ENCODE measurements at places on chromosomes 7 and 10.

- DNase-seq: no peak
Measured at GRCh38 chr7:31948029-31948428, 122.2 kb downstream of the PDE1C start.

- no peak for DNase-seq
Measured at GRCh38 chr7:47008461-47008860, 573.5 kb downstream of the TNS3 start.

- no peak for DNase-seq
Measured at GRCh38 chr10:3417096-3417495, 244.5 kb upstream of the PITRM1 start.

DNA sequence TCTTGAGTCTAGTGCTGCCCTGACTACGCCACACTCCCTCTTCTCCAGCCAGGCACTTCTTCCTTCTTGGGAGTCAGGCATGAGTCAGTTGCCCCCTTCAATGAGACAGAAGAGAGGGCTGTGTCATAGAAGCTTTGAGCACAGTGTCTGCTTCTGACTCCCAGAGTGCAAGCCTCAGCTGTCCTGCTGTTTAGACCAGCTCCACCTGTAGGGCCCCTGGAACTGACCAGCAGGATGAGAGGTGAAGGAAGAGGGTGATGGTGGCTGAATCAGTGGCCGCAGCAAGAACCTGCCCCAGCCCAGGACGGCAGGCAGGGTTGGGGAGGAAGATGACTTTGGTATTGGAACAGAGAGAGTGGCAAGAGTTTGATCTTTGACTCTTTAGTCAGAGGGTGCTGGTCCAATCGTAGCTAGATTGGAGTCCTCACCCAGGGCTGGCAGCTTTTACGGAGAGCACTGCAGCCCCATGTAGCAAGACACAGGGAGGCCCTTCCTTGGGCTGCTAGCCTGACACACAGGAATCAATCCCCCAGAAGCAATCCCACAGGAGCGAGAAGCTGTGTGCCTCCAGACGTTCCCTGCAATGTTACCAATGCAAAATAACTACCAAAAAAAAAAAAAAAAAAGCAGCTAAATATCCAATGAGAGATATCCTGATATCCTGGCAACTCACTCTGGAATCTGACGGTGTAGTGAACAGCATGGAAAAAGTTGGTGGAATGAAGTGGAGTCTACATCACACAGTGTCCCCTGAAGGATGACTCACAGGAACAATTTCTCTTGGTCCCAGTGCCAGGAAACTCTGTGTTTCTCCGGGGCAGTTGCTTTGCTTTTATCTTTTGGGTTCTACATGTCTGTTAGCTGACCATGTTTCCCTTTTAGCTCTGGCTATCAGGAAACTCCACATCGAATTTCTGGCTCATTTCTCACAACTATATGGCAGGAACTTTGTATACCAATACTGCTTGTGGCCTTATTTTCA lies 6.9 kb downstream of the C10orf62 start:
- DNase-seq: no peak

DNA sequence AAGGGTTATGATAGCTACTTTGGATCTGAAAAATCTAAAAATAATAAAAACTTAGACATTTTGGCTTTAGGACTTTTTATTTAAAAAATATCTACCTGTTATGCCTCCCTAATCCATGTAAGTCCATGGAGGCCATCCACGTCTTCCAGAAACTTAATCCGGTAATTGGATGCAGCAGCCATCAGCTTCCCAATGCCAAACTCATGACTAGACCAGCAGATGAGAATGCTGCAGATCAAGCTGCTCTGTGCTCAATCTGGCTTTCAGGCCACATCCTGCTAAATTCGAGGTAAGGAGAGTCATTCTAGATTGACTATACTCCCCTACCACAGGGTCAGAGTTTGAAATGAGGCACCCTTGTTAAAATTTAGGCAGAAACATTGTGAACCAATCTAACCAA lies 168.5 kb upstream of the TCERG1L start:
- no peak for DNase-seq

DNA sequence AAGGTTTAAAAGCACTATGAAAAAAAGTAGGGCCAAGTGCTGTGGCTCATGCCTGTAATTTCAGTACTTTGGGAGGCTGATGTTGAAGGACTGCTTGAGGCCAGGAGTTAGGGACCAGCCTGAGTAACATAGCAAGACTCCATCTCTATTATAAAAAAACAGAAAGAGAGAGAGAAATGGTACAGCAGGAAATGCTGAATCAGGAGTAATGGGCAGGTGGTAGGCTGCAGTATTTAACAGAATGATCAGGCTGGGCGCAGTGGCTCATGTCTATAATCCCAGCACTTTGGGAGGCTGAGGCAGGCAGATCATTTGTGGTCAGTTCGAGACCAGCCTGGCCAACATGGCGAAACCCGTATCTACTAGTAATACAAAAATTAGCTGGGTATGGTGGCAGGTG lies 49.6 kb downstream of the SCD start:
- DNase-seq: no peak

- DNase-seq: no peak
Measured at GRCh38 chr10:31147210-31147608, 115.5 kb upstream of the ZNF438 start.

- DNase-seq: no peak
Measured at GRCh38 chr7:68936471-68937035, 661.7 kb upstream of the AUTS2 start.

DNA sequence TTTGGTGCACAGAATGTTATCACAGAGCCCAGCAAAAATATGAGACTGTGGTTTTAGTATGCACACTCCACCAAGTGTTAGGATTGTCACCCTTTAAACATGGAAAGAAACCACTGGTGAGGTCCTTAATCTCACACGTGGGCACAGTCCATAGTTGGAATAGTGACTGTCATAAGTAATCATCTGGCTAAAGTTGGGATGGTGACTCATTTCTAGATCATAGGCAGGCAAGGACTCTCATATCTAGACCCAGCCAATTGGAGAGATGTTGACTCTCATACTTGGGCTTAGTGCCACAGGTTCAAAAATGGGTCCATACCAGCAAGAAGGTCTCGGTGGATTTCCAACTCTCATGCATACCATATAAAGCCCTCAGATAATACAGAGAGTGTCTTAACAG lies 39.6 kb upstream of the ZNF680 start:
- DNase-seq: no peak

- peak; percentile 80 for DNase-seq
Measured at GRCh38 chr10:28215930-28216329, 86.9 kb downstream of the MPP7 start.

GRCh38 chr10:44994752-44995530 lies 5.8 kb upstream of the ZNF22 start:
- DNase-seq: no peak

DNA sequence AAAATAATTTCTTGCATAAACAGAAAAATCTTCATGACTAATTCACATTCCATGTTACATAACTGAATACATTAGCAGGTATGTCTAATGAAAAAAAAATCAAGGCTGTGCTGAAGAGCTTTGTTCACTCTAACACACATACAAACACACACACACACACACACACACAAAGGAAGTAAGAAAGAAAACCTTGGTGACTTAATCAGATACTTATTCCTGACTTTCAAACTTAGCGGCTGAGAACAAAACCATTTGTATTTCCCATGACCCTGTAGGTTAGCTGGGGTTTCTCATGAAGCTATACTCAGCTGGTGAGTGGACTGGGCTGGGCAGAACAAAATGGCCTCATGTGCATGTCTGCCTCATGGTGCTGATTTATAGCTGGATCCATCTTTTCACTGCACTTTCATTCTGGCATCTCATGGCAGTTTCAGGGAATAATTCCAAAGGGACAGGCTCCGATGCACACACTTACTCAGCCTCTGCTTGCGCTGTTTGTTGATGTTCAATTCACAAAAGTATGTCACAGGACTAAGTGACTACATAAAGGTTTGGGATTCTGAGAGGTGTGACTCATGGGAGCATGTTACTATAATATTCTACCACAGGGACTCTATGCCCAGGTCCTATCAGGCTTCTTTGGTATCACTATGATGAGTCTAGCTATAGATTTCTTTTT lies 161.2 kb downstream of the PCLO start:
- no peak for DNase-seq

- no peak for DNase-seq
Measured at GRCh38 chr10:131706476-131706875, 194.3 kb upstream of the PPP2R2D start.

DNA sequence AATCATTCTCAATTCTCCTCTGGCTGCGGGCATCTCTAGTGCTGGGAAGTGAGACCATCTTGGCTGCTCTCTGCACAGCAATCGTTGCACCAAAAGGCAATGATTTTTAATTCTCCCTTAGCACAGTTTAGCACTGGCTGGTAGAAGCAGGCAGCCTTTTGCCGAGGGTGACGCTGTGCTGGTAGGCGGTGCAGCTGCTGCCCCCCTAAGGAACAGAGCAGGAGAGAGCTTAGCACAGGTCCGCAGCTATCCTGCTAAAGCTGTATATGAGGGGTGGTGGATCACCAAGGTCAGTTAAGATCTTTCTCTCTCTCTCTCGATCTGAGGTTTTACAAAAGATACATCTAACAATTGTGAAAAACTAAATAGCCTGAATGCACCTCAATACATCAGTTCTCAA lies 390.1 kb downstream of the GATA3 start:
- DNase-seq: no peak

DNA sequence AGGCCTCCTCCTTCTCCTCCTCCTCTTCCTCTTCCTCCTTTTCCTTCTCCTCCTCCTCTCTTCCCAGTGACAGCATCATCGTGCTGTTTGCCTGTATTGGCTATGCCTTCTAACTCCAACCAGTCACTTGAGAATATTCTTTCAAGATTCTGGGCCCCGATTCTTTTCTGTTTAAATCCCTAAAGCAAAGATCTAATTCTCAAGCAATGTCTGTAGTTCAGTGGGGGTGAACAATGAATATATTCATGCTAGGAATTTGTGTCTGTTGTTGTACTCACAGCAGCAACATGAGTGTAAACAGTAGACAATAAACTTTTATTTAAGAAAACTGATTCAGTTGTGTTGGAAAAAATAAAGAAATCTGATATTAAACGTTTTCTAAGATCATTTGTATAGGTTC lies 30.7 kb downstream of the NUDT5 start:
- DNase-seq: no peak

- no peak for DNase-seq
Measured at GRCh38 chr10:50596456-50596855, 27.3 kb downstream of the SGMS1 start.

DNA sequence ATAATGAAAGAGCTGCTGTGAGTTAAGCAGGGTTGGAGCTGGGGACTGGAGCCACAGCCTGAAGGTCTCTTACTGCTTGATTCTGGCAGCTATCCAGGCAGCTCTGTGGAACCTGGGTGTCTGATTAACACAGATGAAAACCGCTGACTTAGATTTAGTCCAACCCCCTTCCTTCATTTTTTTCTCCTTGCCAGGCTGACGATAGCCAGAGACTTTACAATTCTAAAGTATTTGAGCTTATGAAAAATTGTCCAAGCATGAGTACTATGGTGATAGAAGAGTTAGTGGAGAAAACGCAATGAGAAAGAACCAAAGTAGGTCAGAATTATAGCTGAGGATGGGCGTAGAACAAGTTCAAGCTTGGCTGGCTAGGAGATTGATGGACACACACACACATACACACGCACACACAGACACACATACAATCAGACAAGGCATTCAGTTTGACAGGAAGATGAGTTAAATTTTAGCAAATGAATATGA lies 13.5 kb upstream of the GPR85 start:
- no peak for DNase-seq

GRCh38 chr10:20512631-20513030 lies 384.5 kb downstream of the NEBL start:
- DNase-seq: no peak

- DNase-seq: no peak
Measured at GRCh38 chr10:69715899-69716606, 85.7 kb upstream of the COL13A1 start.

- DNase-seq: no peak
Measured at GRCh38 chr7:17022920-17023319, 141.1 kb upstream of the AGR3 start.

GRCh38 chr7:52355053-52355452 lies 680.4 kb upstream of the POM121L12 start:
- DNase-seq: peak; percentile 36

DNA sequence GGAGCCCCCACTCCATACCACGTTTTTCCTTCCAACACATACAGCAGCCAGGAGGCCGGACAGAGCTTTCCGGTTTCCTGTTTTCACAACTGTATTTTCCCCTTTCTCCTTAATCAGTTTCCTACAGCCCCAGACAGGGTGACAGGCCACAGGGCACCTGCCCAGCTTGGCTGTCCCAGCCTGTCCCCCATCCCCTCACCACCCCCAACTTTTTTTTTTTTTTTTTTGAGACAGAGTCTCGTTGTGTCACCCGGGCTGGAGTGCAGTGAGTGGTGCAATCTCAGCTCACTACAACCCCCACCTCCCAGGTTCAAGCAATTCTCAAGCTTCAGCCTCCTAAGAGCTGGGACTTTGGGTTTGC lies 10.3 kb upstream of the HSPB1 start:
- no peak for DNase-seq

GRCh38 chr7:150412518-150413488 lies 33.7 kb downstream of the ZNF775 start:
- no peak for DNase-seq

DNA sequence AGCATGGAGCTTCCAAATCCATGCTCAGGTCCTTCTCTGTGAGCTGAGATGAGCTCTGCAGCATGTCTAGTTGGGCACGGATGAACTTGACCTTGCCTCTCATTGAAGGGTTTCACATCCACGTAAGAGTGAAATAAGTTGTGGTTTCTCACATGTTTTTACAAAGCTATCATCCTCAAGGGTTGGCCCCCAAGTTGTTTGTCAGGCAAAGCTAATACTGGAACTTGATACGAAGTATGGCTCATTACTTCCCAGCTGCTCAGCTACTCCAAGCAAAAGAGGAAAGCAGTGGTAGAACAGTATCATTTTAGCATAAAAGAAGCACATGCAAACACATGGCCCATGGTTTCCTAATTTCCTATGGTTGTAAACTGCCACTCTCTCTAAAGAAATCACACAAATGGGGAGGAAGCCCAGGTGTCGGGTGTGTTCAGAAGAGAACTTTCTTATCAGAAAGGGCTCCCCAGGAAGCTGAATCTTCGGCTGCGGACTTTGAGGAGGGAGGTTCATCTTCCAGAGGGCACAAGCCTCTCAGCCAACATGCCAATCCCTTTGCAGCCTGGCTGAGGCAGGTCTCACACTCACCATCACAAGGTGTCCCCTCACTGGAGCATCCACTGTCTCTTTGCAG lies 45.3 kb downstream of the PDLIM1 start:
- DNase-seq: no peak

DNA sequence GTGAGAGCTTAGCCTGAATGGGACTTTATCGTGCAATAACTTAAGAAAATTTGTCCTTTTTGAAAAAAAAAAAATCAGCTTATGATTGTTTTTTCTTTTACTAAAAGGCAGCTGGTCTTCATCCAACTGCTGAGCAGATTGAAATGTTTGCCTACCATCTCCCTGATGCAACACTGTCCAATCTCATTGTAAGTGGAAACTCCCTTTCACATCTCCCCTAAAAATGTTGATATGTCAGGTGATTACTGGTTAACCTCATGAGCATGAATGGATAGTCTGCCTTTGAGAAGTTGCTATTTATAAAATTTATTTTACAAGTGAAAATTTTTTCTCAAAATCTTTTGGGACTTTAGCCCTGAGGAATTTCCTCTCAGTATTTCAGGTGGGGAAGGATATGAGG lies 17.8 kb upstream of the HKDC1 start:
- no peak for DNase-seq

Data from Caco-2 (cell line).